Stimulated activated naive B cell treated with anti-CD40 and anti-IgM and Interleukin-4, amounts not matched to agents 10 μg/mL and 1 μg/mL and 100 μg/mL, for 72 hours (primary cell): ENCODE measurements at places on chromosomes 12 and 14.

DNA sequence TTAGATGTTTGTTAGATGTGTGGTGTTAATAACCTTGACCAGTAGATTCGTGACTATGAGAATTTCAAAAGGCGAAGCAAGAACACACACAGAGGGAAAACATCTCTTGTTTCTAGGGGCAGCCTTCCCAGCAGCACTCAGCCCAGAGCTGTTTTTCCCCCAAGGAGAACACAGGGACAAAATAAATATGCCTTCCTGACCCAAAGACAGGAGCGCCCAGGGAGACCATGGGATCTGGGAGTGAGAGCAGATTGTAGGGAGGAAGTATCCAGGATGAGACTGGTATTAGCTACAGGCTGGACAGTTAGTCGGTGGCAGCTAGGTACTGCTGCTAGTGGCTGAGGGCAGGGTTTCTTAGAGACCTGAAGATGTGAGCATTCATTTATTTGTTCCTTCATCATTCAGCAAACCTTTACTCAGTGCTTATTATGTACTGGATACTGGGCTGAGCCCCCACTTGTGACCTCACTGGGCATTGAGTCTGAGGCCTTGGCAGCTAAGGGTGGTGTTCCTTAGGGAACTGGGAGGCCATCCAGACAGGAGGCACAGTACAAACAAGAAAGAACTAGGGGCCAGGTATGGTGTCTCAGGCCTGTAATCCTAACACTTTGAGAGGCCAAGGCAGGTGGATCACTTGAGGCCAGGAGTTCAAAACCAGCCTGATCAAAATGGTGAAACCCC is 469.8 kb downstream of the ZFP36L1 start:
- DNase-seq: no peak

DNA sequence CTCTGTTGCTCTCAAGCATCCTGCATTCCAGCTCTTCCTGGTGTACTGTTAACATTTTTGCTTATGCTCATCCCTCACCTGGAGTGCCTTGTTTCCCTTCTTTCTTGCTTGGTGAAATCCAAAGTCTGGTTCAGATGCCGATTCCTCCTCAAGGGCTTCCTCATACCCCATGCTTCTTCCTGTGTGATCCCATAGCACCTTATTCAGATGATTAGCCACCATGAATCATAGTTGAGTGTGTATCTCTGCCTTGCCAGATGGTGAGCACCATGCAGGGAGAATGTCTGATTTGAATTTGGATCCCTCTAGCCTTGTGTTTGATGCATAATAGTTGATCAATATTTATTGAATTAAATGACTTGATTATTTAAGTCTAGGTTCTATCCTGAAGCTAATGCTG is 39.4 kb upstream of the ANO4 start:
- DNase-seq: no peak

DNA sequence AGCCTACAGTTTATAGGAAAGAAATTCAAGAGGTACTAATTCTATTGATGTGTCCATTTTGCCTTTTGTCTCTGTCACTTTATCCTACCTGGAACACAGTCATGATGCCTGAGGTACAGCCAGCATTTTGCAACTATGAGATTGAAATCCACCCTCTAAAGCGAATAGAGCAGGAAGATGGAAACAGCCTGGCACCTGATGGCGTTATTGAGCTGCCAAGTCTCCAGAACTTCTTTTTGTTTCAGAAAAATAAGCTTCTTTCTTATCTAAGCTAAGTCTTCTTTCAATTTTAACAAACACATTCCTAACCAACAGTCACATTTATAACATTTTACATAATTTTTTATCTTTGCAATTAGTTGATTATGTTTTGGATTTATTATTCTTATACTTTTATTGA is 182.1 kb downstream of the PAWR start:
- no peak for DNase-seq

DNA sequence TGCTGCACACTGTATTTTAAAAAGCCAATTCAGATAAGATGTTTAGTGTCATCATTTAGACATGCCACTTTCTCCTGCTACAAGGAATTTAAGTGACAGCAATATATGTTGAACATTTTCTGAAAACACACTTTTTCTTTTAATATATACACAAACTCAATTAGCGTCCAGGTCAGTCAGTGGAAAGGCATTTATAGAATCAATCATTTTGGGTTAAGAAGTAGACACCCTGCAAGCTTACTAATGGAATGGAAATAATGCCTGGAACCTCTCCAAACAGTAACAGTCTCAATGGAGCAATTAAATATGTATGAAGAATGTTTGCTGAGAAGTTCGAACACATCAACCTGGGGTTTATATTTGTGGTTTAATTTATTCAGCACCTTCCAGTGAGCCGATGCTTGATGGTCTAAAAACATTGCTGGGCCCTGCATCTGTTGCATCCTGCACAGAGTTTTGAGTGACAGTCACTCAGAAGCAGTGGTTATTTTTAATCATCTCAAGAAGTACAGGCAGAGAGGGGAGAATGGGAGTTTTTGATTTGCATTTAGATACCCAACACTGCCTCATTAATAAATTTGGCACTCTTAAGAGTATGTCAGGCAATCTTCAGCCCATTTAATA is 410.7 kb downstream of the TMEM117 start:
- no peak for DNase-seq

- DNase-seq: no peak
Measured at GRCh38 chr12:96472384-96472783, 17.0 kb upstream of the CFAP54 start.

DNA sequence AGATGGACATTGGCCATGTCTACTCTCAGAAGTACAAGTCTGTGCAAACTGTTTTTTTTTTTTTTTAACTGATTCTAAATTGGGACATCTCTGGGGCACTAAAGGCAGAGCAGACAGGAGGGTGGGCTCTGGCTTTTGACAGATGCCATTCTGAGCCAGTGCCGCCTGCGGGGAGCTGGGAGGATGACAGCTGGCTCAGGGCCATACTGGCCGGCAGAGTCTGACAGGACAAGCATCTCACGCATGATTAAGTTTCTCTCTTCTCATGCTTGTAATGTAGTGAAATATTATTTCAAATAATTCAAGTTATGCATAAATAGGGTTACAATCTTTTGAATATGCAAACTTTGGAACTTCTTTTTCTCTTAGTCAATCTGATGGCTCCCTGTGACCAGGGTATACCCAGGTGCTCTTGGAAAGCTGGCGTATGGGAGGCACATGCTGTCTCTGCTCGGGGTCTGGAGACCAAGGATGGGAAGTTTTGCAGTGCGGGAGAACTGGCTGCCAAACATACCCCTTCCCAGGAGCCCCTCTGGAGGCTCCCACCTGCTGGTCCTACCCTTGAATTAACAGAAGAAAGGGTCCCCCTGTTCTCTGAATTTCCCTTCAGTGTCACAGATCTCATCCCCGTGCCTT is 7.6 kb downstream of the CDCA4 start:
- DNase-seq: no peak

DNA sequence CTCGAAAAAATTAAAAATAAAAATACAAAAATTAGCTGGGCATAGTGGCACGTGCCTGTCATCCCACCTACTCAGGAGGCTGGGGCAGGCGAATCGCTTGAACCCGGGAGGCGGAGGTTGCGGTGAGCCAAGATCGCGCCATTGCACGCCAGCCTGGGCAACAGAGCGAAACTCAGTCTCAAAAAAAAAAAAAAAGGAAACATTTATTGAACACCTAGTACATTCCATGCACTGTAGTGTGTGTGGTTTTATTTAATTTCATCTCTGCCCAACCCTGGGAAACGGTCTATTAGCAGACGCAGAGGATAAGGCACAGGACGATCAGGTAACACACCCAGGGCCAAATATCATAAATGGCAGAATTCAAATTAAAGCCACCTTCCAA is 35.8 kb upstream of the SINHCAF start:
- no peak for DNase-seq

DNA sequence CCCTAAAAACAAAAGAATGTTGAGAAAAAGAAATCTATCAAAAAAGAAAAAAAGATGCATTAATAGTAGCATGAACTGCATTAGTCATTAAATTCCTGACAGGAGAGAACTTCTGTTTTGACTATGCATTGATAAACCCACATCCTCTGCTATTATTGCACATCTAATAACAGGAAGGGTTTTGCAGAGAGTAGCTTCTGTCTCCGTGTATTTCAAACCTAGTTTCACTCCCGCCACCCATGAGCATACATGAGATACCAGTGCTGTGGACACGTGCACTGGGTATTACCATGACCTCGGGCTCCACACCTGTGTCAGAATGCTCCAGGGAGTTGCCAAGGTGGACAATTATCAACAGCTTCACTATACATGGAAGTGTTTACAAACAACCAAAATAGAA is 449.1 kb upstream of the SOX5 start:
- DNase-seq: no peak

GRCh38 chr12:106315523-106315922 is 13.0 kb downstream of the TCP11L2 start:
- no peak for DNase-seq

- DNase-seq: no peak
Measured at GRCh38 chr12:15443050-15443449, 120.7 kb downstream of the PTPRO start.
